ENCODE measurements at places on chromosomes 11 and 22.

- no peak for DNase-seq
Observed at GRCh38 chr11:111846636-111847035, 24.7 kb downstream of the ALG9 start.

GRCh38 chr11:37532271-37532670 is 934.2 kb upstream of the RAG2 start:
- DNase-seq: no peak

GRCh38 chr11:68574308-68574707 is 110.0 kb upstream of the GAL start:
- DNase-seq: no peak

DNA sequence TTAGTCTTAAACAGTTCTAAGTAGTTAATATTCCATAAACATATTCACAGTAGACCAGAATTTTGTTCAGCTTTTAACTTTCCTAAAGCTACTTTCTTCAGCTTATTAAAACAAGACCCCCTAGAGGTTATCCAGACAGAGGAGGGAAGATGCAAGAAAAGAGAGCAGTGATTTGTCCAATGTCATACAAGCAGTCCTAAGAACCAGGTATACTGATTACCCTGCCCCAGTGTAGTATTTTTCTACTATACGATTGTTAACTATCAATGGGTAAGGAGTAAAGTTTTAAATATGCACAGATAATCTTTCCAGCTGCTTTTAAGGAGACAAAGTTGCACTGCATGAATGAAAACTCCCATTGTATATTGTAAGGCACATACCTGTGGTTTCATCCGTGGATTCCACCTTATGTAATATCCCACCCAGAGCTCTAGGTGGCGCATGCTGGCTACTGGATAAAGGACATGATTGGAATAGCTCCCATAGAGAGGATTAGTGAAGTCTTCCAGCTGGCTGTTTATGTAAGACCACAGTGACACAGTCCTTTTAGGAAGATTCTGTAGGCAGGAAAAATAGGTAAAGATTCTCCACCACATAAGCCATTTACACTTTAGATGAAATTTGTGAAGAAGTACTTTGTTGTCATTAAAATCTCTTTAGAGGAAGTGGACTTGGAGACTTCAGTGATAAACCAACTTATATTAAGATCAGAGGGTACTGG is 45.6 kb downstream of the CEP57 start:
- peak; percentile 32 for DNase-seq

- no peak for DNase-seq
Observed at GRCh38 chr22:23215294-23216241, 35.3 kb downstream of the BCR start.

DNA sequence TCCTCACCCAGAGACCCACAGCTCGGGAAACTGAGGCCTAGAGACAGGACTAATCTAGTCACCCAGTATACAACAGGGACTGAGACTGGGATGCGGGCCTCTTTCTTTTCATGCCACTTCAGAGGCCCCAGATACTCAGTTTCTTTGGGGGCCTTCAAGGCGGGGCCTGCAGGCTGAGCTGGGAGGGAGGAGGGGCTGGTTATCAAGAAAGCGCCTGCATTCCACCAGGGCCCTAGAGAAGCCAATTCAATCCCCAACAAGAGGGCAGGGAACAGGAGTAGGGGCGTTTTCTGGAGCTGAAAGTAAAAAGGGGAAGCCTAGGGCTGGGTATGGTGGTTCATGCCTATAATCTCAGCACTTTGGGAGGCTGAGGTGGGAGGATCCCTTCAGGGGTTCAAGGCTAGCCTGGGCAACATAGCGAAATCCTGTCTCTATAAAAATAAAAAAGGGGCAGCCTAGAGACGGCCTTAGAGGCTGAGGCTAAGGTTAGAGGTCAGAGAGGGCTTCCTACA is 1.6 kb downstream of the ATG2A start:
- DNase-seq: no peak

DNA sequence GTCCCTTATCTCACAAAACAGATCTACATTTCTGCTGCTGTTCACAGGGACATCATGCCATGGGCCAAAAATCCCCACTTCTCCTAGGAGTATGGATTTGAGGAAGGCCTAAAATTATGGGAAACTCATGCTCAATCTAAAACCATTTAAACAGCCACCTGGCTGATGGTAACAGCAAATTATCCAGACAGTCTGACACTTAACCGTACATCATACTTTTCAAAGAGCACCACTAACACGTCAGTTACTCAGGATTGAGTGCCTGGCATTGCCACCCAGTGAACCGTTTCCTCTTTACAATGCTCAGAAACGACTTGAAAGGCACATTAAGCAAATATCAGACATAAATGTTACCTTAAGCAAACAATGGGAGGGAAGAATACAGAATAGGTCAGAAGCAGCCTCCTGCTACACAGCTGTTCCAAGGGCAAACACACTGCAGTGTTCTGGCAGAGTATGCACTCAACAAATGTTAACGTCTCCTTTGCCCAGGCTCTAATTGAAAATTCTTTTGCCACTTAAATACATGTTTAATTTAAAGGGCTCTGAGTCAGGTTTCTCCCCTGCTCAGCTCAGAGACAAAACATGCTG is 18.8 kb upstream of the SLC36A4 start:
- DNase-seq: no peak

- no peak for DNase-seq
Observed at GRCh38 chr11:88175569-88176075, 379 bp upstream of the RAB38 start.

GRCh38 chr22:20080445-20080775 is 369 bp downstream of the DGCR8 start:
- peak; percentile 63 for DNase-seq

GRCh38 chr11:110317516-110317932 is 21.1 kb upstream of the RDX start:
- no peak for DNase-seq

- DNase-seq: no peak
Observed at GRCh38 chr22:49638788-49639187, 188.9 kb downstream of the BRD1 start.

DNA sequence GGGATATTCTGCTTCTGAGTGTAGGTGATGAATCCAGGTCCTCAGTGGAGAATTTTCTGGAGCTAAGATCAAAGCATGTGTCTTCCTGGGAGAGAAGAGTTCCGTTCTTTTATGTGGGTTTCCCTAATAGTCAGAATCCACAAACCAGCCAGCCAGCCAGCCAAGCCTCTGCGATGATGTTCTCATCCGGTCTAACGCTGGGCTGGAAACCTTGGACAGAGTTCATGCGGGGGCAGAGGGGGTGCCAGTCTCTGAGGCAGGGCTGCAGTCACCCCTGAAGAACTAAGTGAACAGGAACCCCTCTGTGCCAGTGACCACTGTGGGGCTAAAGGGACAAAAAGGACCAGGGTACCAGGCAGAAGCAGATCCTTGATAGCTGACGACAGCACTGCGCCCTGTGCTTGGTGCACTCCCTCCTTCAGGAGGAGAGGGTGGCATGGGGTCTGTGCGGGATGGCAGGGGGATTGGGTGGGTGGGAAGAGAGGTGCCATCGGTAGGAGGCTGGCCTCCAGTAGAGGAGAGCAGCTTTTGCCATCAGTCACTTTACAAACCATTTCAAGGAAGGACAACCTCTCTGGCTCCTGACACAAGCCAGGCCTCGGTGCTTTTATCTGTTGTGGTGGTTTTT is 27.1 kb downstream of the ADAMTS15 start:
- DNase-seq: no peak

- DNase-seq: no peak
Observed at GRCh38 chr22:37418627-37419369, 8.5 kb downstream of the ELFN2 start.

DNA sequence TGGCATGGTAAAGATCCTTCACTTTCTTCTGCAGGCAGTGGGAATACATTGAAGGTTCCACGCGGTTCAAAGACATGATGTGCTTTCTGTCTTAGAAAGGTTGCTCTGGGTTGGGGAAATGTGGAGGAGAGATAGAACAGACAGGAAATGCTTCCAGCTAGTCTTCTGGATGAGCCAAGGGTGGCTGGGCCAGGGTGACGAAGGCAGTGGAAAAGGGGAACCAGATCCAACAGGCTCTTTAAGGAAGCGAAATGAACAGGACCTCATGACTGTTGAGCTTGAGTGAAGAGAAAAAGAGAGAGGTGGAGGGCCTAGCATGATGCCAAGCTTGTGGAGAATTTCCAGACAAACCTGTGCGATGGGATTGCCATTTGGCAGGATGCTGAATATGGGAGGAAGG is 56.4 kb upstream of the LMO1 start:
- no peak for DNase-seq

GRCh38 chr11:1305501-1306056 is 3.9 kb downstream of the TOLLIP start:
- no peak for DNase-seq

DNA sequence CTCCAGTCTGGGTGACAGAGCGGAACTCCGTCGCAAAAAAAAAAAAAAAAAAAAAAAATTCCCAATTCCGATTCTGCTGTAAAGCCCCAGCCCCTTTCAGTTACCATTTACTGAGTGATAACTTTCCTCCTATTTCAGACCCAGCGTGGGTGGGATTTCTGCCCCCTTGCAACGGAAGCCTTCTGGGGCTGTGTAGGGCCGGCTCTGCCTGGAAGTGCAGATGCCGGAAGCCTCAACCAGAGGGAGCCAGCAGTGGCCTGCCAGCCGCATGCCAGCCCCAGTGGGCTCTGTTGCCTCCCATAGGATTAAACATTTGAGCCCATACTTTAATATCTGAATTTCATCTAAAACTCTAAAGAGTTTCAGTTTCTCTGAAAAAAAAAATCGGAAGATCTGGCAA is 60.0 kb upstream of the NUP50 start:
- DNase-seq: no peak

DNA sequence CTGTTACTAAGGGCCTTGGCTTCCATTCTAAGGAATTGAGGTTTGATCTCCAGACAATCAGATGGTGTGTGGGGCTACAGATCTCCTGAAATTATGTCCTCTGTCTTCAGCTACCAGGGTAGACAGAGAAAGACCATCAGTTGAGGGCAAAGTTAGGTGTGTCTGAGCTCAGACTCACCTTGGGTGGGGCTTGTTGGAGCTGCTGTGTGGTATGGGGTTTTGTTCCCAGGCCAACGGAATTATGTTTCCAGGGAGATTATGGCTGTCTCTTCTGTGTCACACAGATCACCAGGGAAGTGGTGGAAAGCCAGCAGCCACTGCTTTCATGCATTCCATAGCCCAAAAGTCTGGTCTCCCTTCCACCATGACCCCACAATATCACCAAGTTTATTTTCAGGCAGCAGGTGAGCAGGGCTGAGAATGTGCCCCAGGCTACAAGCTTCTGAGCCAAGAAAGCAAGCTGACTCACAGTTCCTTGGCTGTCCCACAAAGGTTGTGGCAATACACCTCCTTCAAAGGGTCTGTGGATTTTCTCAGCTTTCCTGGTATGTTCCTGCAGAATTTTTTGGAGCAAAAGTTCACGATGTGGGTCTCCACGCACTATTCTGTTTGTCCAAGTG is 714.9 kb downstream of the LUZP2 start:
- no peak for DNase-seq

GRCh38 chr22:37533995-37534394 is 14.8 kb upstream of the CARD10 start:
- no peak for DNase-seq

GRCh38 chr22:47533961-47534803 is 771.7 kb downstream of the TBC1D22A start:
- DNase-seq: no peak

GRCh38 chr11:70191495-70192140 is 11.5 kb upstream of the FADD start:
- DNase-seq: peak; percentile 13

DNA sequence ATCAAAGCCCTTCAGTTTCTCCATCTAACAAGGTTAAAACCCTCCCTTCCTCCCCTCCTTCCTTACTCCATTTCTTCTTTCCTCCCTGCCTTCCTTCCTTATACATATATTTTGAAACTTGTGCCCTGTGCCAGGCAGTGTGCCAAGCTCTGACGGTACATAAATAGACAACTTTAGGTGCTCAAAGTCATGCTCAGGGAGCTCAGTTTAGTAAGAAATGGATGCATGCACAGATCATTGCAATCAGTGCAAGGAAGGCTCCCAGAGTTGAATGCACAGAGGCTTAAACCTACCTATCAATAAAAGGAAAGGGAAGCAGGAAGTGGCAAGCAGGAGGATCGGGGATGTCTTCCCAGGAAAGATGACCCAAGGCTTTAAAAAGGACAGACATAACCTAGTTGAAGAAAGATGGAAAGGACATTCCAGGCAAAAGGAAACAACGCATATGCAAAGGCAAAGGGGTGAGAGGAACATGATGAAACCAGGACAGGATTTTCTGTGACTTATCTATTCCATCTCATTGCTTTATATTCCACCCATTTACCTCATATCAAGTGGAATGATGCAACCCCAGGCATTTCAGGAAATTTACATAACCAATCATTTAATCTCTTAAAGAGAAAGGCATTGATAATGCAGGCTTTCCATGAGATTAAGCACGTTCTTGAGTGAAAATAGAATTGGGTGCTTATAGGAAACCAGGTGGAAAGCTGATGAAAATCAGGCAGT is 13.2 kb downstream of the FZD4 start:
- no peak for DNase-seq

- DNase-seq: no peak
Observed at GRCh38 chr11:120739780-120740179, 228.2 kb downstream of the GRIK4 start.

DNA sequence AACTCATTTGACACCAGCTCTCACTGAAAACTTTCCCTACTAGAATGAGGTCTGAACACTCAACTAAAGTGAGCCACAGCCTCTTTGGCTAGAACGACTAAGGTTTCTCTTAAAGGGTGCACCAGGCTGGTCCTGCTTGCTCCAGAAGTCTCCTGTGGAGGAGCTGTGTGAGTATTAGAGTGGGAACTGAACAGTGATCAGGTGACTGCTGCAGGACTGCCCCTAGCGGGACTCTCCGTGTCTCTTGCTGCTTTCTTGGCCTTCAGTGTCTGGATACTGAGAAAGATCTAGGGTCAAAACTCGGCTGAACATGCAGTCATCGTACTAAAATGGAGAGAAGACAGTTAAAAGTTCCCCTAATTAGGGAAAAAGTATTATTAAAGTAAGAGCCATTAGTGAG is 34.6 kb downstream of the FAM118A start:
- DNase-seq: no peak

DNA sequence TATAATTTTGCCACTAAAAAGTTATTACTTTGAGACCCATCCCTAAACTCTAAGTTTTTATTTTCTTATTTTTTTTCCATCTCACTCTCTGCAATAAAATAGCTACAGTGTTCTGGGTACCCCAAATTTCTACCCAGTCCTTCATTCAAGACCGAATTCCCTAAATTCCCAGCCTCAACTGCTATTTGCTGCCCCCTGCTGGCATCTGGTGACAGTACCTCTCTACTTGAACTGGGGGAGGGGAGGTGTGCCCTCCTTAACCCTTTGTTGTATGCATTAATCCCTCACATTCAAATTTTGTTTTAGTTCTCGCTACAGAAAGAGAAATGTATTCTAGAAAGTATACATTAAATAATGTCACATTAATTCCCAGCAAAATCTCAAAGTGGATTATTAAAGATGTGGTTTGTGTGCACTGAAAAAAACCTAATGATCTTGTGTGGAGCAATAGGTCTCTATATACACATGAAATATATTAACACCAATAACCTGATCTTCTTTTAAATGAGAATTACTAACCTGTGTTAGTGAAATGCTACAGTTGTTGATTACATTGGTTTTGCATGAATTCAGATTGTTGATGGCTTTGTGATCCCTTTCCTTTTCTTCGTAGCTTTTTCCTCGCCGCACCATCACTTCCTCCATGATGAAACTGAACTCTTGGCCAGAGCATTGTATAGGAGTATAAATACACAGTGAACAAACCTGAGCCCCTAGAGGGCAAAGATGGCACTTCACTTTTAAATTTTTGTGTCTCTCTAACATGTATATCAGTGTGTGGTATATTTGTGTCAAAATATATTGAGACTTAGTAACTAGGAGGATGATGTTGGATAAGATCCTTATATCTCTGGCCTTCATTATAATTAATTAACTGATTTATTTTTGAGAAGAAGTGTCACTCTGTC is 590.0 kb downstream of the METTL15 start:
- no peak for DNase-seq

- no peak for DNase-seq
Observed at GRCh38 chr22:35392357-35392756, 7.6 kb upstream of the MCM5 start.
